Osteoblast (primary cell): ENCODE measurements at places on chromosomes 11 and 22. TPM values are rescaled to one million over a fixed set of nuclear protein-coding genes. Genes with fewer than 3 reads are reported as not detected.

- no peak overlapping the region for H3K27ac ChIP-seq
- no peaks in the 10 kb centered on the region for H3K27me3 ChIP-seq
- H3K4me3 ChIP-seq, result no peak overlapping the region
- H3K36me3 ChIP-seq, result no peaks in the 10 kb centered on the region
Observed at GRCh38 chr11:64604458-64605243, 13.6 kb downstream of the SLC22A12 start.

DNA sequence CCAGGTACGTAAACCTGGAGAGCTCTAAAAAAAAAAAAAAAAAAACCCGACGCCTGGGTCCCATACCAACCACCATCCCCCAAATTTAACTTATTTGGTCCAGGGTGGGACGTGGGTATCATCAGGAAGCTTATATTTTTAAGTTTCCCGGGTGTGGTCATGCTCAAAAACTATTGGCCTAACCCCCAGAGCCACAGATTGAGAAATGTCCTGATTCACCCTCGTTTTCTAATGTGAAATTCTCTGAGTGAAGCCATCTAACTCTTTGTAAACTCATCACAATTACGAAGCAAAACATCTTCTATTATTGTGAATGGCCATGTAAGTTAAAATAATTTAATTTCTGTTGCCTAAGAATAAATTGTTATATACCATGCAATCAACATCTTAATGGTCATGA, 29.6 kb downstream of the PAK1 start:
- H3K27me3 ChIP-seq, result peaks cover 5% of the 10 kb centered on the region
- no peak overlapping the region for H3K4me3 ChIP-seq
- H3K27ac ChIP-seq, result no peak overlapping the region
- no peaks in the 10 kb centered on the region for H3K36me3 ChIP-seq

GRCh38 chr11:10803676-10804075, 5.0 kb downstream of the EIF4G2 start:
- H3K4me1 ChIP-seq, result peaks cover 22% of the 10 kb centered on the region
- no peaks in the 10 kb centered on the region for H3K27me3 ChIP-seq
- H3K36me3 ChIP-seq, result peaks cover 88% of the 10 kb centered on the region
- DNase-seq, result no peak
- H3K27ac ChIP-seq, result no peak overlapping the region
- no peak overlapping the region for H3K4me3 ChIP-seq

Gene TSSK2
- not detected in 2 replicates for total RNA-seq

DNA sequence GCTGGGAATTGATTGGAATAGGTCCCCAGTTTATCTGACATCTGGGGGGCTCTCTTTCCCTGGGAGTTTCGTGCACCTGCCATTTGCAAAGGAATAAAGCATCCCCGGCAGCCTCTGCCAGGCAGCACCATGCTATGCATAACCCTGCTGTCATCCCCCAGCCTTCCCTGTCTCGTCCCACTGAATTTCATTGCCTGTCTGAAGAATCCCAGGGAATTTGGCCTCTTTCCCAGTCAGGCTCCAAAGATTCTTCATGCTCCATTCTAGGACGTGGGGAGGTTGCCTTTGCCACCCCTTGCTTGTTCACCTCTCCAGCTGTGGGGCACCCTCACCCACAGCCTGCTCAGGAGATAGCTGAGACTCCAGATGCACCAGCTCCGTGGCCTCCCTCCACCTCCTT, 195.1 kb upstream of the TBCEL start:
- peak; percentile 85 for DNase-seq
- no peak overlapping the region for H3K27ac ChIP-seq

GRCh38 chr22:40819599-40820140, 524 bp upstream of the SLC25A17 start:
- peak overlapping the region; percentile 68 for H3K27ac ChIP-seq
- peaks cover 13% of the 10 kb centered on the region for H3K36me3 ChIP-seq
- peak overlapping the region; percentile 100 for H3K4me3 ChIP-seq
- H3K4me1 ChIP-seq, result peaks cover 19% of the 10 kb centered on the region
- peak; percentile 61 for DNase-seq

GRCh38 chr11:133154781-133155180, 377.5 kb downstream of the OPCML start:
- H3K4me1 ChIP-seq, result no peaks in the 10 kb centered on the region
- H3K36me3 ChIP-seq, result no peaks in the 10 kb centered on the region
- no peaks in the 10 kb centered on the region for H3K27me3 ChIP-seq
- H3K27ac ChIP-seq, result no peak overlapping the region
- no peak overlapping the region for H3K4me3 ChIP-seq

- no peak overlapping the region for H3K4me3 ChIP-seq
- no peaks in the 10 kb centered on the region for H3K36me3 ChIP-seq
- H3K27ac ChIP-seq, result no peak overlapping the region
- no peaks in the 10 kb centered on the region for H3K4me1 ChIP-seq
- H3K27me3 ChIP-seq, result peaks cover 5% of the 10 kb centered on the region
Observed at GRCh38 chr22:44646141-44646540, 55.9 kb upstream of the PRR5 start.

GRCh38 chr11:114033066-114033465, 26.4 kb upstream of the ZBTB16 start:
- H3K27ac ChIP-seq, result no peak overlapping the region
- H3K27me3 ChIP-seq, result peaks cover 8% of the 10 kb centered on the region
- no peaks in the 10 kb centered on the region for H3K4me1 ChIP-seq
- H3K4me3 ChIP-seq, result no peak overlapping the region

GRCh38 chr11:45450189-45450588, 164.0 kb upstream of the SYT13 start:
- no peak overlapping the region for H3K4me3 ChIP-seq
- peaks cover 32% of the 10 kb centered on the region for H3K4me1 ChIP-seq
- peak; percentile 82 for DNase-seq
- peak overlapping the region; percentile 50 for H3K27ac ChIP-seq
- peaks cover 7% of the 10 kb centered on the region for H3K27me3 ChIP-seq

Gene NRGN
- total RNA-seq, result under 0.01 TPM in 1 of 2 replicates, not detected in the other

DNA sequence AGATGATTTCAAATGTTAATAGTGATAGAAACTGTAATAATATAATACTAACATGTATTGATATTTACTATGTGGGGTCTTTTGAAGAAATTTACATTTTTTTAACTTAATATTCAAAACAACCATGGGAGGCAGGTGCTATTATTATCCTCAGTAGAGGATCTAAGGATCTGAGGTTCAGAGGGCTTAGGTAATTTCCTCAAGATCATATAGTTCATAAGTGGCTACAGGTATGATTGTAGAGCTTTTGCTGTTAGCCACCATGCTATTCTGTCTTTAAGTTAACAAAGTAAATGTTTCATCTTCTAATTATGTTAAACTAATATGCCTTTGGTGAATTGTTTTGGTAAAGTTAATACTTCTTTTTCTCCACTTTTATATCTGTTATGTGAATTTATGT, 83.6 kb downstream of the PDE3B start:
- H3K4me3 ChIP-seq, result no peak overlapping the region
- no peak for DNase-seq
- no peaks in the 10 kb centered on the region for H3K36me3 ChIP-seq
- no peak overlapping the region for H3K27ac ChIP-seq
- no peaks in the 10 kb centered on the region for H3K27me3 ChIP-seq

- peak overlapping the region; percentile 24 for H3K27ac ChIP-seq
- H3K27me3 ChIP-seq, result no peaks in the 10 kb centered on the region
- H3K36me3 ChIP-seq, result no peaks in the 10 kb centered on the region
- no peak overlapping the region for H3K4me3 ChIP-seq
Observed at GRCh38 chr22:25757686-25758085, 15.7 kb downstream of the MYO18B start.
